ENCODE measurements at places on chromosomes 7 and 10. TPM values are rescaled to one million over a fixed set of nuclear protein-coding genes. Genes with fewer than 3 reads are reported as not detected.
A peak's percentile ranks its signal among the peaks of the same experiment; 100 is the strongest.

MYL10 gene
- total RNA-seq, result not detected

DNA sequence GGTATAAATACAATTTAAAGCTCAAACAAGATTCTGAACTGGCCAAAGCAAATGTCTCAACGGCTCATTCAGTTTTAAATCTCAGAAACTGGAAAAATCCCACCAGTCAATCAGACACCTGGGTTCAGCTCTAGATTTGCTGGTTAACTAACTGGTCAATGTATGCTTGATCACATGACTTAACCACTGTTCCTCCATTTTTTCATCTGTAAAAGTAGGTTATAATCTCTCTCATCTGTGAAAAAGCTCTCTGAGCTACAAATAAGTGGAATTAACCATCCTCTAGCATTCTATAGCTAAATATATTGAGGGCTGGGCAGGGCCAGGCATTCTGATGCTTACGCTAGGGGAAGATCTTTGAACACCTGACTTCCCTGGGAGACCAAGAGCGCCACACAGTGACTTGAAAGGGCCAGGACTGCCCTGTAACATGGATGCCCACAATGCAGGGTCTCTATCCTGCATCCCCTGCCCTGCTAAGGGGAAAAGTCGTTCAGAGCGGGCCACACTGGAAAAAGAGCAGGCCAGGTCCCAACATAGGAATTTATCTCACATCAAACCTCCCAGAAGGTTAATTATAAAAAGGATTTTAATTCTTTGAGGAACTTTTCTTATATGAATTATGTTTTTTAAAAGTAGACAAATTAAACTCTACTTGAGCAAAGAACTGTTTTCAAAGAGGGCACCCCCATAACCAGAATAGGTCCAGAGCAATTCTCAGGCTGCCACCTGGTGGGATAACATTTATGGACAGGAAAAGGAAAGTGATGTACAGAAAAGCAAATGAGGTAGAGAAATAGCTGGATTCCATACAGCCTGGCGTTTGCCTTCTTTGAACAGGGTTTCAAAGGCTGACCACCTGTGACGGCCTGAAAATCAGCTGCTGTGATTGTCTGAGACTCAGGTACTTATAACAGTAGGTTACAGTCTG is 1.8 kb downstream of the RP9 start:
- no peak for DNase-seq

DNA sequence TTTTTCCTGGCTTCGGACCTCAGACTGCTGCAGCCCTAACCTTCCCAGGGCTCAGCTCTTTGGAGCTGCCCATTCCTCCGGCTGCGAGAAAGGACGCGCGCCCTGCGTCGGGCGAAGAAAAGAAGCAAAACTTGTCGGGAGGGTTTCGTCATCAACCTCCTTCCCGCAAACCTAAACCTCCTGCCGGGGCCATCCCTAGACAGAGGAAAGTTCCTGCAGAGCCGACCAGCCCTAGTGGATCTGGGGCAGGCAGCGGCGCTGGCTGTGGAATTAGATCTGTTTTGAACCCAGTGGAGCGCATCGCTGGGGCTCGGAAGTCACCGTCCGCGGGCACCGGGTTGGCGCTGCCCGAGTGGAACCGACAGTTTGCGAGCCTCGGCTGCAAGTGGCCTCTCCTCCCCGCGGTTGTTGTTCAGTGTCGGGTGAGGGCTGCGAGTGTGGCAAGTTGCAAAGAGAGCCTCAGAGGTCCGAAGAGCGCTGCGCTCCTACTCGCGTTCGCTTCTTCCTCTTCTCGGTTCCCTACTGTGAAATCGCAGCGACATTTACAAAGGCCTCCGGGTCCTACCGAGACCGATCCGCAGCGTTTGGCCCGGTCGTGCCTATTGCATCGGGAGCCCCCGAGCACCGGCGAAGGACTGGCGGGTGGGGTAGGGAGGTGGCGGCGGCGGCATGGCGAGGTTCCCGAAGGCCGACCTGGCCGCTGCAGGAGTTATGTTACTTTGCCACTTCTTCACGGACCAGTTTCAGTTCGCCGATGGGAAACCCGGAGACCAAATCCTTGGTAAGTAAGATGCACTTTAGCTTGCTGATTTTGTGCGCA is at the start of gene PLXDC2:
PLXDC2 (plus strand) TSS at position 22 of the 820 bp plus-strand sequence.
- peak; percentile 93 for DNase-seq

- no peak for DNase-seq
Measured at GRCh38 chr10:127331696-127332095, 135.3 kb upstream of the INSYN2A start.

GRCh38 chr10:59018977-59019376 is 157.5 kb upstream of the PHYHIPL start:
- no peak for DNase-seq

DNA sequence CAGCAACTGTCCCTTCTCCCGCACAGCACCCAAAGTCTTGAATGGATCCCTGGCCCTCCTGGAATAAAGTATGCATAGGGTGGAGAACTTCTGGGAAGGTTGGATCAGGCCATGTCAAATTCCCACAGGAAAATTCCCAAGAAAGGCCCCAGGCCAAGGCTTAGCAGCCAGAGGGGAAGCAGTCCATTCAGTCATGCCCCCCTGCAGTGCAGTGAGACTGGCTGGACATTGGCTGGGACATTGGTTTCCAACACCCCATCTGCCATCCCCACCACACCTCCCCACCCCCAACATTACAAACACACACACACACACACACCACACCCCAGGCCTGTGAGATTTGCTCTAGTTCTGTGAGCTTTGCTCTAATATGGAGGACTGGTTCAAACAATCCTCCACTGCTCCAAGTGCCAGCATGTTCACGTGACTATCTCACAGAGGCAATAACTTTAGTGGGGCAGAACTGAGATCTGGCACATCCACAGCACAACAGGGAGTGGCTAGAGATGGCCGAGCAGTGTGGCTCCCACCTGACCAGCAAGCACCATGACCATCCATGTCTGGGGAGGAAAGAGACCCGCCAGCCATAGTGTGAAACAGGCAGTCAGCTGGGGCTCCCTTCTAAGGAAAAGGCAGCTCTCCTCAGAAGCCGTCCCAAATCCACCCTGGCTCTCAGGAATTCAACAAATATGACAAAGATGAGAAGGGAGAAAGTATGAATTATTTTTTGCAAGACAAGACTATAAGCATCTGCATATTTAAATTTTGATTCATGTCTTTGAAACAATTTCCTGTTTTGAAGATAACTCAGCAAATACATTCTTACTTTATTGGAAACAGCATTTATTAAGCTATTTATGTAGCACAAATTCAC is 6.7 kb upstream of the FAM170B start:
- no peak for DNase-seq

- DNase-seq, result no peak
Measured at GRCh38 chr10:89805599-89806013, 104.2 kb downstream of the KIF20B start.

GRCh38 chr7:39458061-39458745 is 108.0 kb upstream of the YAE1 start:
- DNase-seq, result no peak

RHOBTB1 gene
- total RNA-seq, result 19.5 TPM

GRCh38 chr7:106617860-106618259 is 43.1 kb downstream of the CCDC71L start:
- DNase-seq, result no peak

STK32C gene
- 8.6 TPM for total RNA-seq

GRCh38 chr7:77208416-77208815 is 8.8 kb upstream of the FGL2 start:
- no peak for DNase-seq

GRCh38 chr7:123625254-123625653 is 23.6 kb downstream of the ASB15 start:
- DNase-seq, result no peak

DNA sequence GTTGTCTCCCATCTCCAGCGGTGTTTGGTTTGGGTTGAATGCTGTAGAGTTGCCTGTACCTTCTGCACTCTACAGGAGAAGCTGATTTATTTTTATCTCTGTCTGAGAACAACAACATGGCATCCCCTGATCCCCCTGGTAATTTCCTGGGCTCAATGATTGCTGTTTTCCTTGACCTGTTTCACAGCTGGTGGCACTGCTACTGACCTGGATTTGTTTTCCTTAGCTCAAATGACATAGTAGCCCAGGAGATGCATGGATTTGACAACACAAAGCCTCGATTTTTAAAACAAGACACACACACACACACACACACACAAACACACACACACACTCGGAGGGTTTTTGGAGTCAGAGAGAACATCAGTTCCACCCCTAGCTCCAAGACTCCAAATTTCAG is 301.6 kb downstream of the NRG3 start:
- no peak for DNase-seq

GRCh38 chr7:72751978-72752377 is 76.0 kb downstream of the TYW1B start:
- no peak for DNase-seq

DNA sequence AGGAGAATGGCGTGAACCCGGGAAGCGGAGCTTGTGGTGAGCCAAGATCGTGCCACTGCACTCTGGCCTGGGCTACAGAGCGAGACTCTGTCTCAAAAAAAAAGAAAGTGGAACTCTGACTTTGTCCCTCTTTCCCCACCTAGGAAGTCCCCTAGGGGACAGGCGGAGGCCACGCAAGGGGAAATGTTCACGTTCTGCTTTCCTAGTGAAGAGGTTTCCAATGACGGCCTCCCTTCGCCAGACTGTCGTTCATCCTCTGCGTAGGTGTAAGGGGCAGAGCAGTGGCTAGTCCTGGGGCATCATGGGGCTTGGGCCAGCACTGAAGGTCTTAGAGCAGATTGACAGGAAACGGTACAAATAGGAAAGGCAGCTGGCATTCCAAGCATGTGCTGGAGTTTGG is 30.6 kb downstream of the SUFU start:
- no peak for DNase-seq

- DNase-seq, result no peak
Measured at GRCh38 chr10:94027197-94027596, 33.5 kb downstream of the PLCE1 start.

- DNase-seq, result no peak
Measured at GRCh38 chr10:128014236-128014635, 107.3 kb downstream of the PTPRE start.

NUTM2A gene
- 2.3 TPM for total RNA-seq

CASTOR2 gene
- 41.4 TPM for total RNA-seq

DNA sequence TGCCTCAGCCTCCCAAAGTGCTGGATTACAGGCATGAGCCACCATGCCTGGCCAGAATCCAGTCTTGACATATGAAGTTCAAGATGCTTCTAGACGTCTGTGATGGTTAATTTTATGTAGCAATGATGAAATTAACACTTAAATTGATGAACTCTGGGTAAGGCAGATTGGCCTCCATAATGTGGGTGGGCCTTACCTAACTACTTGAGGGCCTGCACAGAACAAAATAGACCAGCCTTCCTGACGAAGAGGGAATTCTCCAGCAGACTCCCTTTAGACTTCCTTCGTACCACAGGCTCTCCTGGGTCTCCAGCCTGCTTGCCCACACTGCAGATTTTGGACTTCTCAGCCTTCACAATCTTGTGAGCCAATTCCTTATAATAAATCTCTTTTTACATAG is 4.7 kb downstream of the CDNF start:
- peak; percentile 62 for DNase-seq

All from esophagus muscularis mucosa (tissue), 4 donors.